Endothelial cell of umbilical vein (primary cell): ENCODE measurements at places on chromosomes 12 and 14. TPM values are rescaled to one million over a fixed set of nuclear protein-coding genes. Genes with fewer than 3 reads are reported as not detected.

- H3K4me3 ChIP-seq: no peak within 1 kb of the TSS
- peaks cover 2% of the 10 kb centered on the region for H3K36me3 ChIP-seq
- H3K27ac ChIP-seq: no peak within 1 kb of the TSS
- DNase-seq: no peak
- no peaks in the 10 kb centered on the region for H3K27me3 ChIP-seq
Measured at GRCh38 chr12:56229916-56230431, at the start of gene SLC39A5. SLC39A5 (plus strand) TSS chr12:56230051; CDS start chr12:56231275, 1,224 bp downstream.

DNA sequence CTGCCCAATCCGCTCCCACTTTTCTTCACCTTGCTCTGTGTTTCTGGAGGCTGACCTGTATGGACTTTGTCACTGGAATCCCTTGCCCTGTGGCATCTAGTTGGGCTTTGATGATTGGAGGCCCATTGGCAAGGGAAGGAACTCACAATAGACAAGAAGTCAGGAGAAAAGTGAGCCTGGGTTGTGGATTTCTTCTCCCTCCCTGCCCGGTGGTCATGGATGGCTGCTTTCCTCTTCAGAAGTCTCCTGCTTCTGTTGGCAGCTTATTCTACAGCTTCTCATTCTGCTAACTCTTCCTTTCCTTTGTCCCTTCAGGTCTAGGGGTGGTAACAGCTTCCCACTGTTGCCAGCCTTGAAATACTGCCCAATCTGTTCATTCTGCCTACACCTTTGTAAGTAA is 13.9 kb upstream of the CCDC60 start:
- no peak overlapping the region for H3K27ac ChIP-seq
- H3K27me3 ChIP-seq: no peaks in the 10 kb centered on the region
- H3K36me3 ChIP-seq: no peaks in the 10 kb centered on the region
- no peak for DNase-seq

DNA sequence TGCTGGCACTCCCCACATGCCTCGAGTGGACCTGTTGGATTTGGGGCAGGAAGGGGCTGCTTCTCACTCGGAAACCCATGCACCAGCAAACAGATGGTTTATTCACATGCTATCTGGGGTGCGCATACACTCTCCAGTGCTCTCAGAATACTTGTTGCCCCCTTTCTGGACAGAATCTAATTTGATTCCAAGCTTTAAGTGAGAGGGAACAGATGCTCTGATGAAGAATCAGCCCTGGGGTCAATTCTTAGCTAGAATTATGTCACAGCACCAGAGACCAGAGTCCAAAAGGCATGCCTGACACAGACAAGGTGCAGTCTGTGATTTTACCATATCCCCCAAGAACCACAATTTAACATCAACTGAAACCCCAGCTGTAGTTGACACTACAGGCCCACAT is 83.8 kb downstream of the SPTB start:
- no peak overlapping the region for H3K4me3 ChIP-seq
- no peak overlapping the region for H3K27ac ChIP-seq
- DNase-seq: no peak
- H3K36me3 ChIP-seq: no peaks in the 10 kb centered on the region
- peaks cover 4% of the 10 kb centered on the region for H3K27me3 ChIP-seq

- no peaks in the 10 kb centered on the region for H3K36me3 ChIP-seq
- no peaks in the 10 kb centered on the region for H3K27me3 ChIP-seq
- H3K4me3 ChIP-seq: no peak overlapping the region
- peak; percentile 57 for DNase-seq
- H3K4me1 ChIP-seq: peaks cover 39% of the 10 kb centered on the region
Measured at GRCh38 chr12:8987685-8988084, 1.7 kb upstream of the KLRG1 start.

DNA sequence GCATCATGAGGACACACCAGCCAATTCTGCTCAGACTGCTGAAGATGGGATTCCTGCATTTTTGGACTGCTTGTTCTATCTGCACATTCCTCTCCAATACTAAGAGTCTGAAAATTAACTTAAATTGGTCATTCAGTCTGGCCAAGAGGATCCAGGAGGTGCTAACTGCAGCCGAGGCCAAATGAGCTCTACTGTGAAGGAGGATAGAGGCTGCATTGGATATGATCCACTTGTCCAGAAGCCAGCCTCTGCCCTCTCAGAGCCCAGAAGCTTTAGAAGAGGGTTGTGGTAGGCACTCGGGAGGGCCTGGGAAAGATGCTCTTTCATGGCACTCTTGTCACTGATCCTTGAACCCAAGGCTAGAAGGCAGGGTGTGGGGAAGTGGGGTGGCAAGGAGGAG is 37.1 kb upstream of the PLEK2 start:
- H3K27me3 ChIP-seq: peaks cover 7% of the 10 kb centered on the region
- H3K4me1 ChIP-seq: peaks cover 6% of the 10 kb centered on the region
- H3K36me3 ChIP-seq: no peaks in the 10 kb centered on the region

- DNase-seq: peak; percentile 63
- H3K27me3 ChIP-seq: no peaks in the 10 kb centered on the region
- H3K36me3 ChIP-seq: no peaks in the 10 kb centered on the region
Measured at GRCh38 chr12:9751204-9752144, 9.2 kb downstream of the CD69 start.

- no peaks in the 10 kb centered on the region for H3K36me3 ChIP-seq
- no peak overlapping the region for H3K4me3 ChIP-seq
- no peak overlapping the region for H3K27ac ChIP-seq
- no peaks in the 10 kb centered on the region for H3K4me1 ChIP-seq
- no peak for DNase-seq
Measured at GRCh38 chr14:103930051-103930604, 1.9 kb downstream of the TDRD9 start.

DNA sequence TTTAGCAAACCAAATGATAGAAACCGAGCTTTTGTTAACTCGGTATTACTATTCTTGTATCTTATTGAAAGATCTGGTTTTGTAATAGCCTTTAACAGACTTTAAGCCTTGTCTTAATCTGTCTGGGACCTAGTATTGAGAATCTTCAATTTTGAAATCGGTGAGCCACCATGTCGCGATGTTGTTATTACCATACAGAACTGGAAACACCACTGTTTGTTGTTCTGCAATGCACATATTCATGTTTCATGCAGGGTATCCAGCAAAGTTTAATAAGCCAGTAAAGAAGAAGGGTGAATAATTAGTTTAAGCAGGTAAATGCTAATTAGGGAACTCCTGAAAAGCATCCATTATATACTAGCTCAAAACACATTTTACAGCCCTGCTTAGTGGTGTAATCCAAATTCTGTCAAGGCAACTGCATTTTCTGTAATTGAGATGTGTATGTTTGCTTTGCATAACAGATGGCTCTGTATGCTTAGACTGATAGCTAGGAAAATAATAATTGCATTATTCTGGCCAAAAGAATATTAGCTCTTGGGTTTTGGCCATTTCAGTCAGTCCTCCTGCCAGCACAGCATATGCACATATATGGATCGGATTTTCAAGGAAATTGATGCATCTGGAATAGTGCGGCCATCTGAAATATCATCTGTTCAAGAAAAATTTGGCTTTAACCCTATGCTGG is 389.2 kb downstream of the EGLN3 start:
- no peaks in the 10 kb centered on the region for H3K36me3 ChIP-seq
- no peak overlapping the region for H3K4me3 ChIP-seq
- no peak overlapping the region for H3K27ac ChIP-seq

- peaks cover 2% of the 10 kb centered on the region for H3K36me3 ChIP-seq
- H3K4me3 ChIP-seq: no peak overlapping the region
- H3K27ac ChIP-seq: no peak overlapping the region
- DNase-seq: no peak
- no peaks in the 10 kb centered on the region for H3K4me1 ChIP-seq
Measured at GRCh38 chr12:24838531-24838950, 110.4 kb downstream of the BCAT1 start.

DNA sequence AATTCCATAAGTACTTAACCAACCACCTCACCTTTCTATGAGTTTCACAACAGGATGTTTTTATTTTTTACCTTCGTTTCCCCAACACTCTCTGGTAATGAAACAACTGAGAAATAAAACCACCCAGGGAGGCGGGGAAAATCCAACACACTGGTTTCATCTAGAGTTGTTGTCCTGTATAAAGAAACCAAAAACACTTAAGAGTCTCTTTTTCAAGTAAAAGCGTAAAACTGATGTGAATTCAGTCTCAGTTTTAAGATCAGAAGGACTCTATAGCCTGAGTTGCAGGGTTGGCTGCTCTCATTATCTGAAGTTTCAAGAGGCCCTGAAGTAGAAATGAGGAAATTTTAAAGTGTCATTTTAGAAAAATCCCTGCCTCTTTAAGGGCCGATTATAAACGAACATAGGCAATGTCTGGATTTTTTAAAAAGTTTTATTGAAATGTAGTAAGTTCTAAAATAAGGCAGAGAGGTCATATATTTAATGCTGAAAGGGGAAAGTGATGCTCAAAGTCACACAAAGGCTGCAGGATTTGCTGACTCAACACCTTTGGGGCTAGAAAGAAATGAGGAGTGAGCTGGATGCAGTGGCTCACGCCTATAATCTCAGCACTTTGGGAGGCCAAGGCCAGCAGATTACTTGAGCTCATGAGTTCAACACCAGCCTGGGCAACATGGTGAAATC is 27.2 kb downstream of the HIGD1C start:
- no peak for DNase-seq
- no peaks in the 10 kb centered on the region for H3K27me3 ChIP-seq
- no peaks in the 10 kb centered on the region for H3K4me1 ChIP-seq
- no peaks in the 10 kb centered on the region for H3K36me3 ChIP-seq
- H3K27ac ChIP-seq: no peak overlapping the region
- no peak overlapping the region for H3K4me3 ChIP-seq

GRCh38 chr12:49811961-49812401 is 16.2 kb downstream of the NCKAP5L start:
- DNase-seq: no peak
- H3K27ac ChIP-seq: no peak overlapping the region
- no peak overlapping the region for H3K4me3 ChIP-seq
- H3K36me3 ChIP-seq: no peaks in the 10 kb centered on the region
- H3K4me1 ChIP-seq: no peaks in the 10 kb centered on the region

DNA sequence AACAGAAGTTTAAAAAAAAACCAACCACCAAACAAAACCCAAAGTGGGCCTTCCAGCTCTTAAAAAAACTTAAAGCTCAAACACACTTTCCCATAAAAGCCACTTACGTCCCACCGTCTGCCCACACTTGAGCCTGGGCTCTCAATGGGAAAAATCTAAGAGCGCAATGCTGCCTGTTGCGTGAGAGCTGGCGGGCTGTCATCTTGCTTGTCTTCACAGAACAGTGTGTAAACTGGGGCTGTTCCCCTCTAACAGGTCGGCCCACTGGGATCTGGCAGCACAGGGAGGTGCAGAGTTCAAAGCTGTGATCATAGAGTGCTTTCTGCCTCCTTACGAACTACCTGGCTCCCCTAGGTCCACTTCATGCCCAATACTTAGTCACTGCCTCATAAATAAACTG is 80.0 kb downstream of the DICER1 start:
- H3K27ac ChIP-seq: no peak overlapping the region
- no peaks in the 10 kb centered on the region for H3K27me3 ChIP-seq
- no peak for DNase-seq
- no peaks in the 10 kb centered on the region for H3K4me1 ChIP-seq
- H3K36me3 ChIP-seq: no peaks in the 10 kb centered on the region

DNA sequence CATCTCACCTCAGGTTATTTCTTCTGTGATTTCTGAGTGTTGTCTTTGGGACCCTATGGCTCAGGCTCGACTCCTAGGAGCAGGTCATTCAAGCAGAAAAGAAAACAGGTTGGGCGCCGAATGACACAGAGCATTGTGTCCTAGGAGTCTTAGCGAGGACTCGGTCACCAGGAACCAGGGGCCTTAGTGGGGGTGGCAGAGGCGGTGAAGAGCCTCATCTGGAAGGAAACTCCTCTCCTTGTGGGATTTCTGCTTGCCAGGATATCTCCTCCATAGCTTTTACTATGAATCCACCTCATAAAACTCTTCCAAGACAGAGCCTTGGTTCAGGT is 630 bp downstream of the PLEKHH1 start:
- peaks cover 2% of the 10 kb centered on the region for H3K4me1 ChIP-seq
- no peak overlapping the region for H3K4me3 ChIP-seq
- DNase-seq: no peak
- no peaks in the 10 kb centered on the region for H3K36me3 ChIP-seq
- no peak overlapping the region for H3K27ac ChIP-seq
- peaks cover 34% of the 10 kb centered on the region for H3K27me3 ChIP-seq

DNA sequence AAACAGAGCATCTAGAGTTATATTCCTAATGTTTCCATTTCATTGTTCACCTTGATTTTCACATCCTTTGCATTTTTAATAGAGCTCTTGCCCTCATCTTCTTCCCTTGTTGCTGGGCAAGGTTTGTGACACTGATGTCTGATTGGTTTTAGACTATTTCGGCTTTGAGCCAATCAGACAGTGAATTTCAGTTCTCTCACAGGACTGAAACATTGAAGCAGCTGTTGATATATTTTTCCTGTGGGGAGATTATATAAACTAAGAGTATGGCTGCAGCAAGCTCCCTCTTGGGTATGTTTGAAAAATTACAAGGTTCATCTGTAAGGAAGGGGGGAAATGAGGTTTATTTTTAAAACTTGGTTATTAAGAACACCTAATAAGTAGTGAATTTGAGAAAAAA is 51.2 kb downstream of the ATF7IP start:
- peak overlapping the region; percentile 12 for H3K27ac ChIP-seq
- H3K36me3 ChIP-seq: no peaks in the 10 kb centered on the region
- no peak overlapping the region for H3K4me3 ChIP-seq
- H3K4me1 ChIP-seq: peaks cover 45% of the 10 kb centered on the region

GRCh38 chr14:65237941-65238340 is 135.6 kb upstream of the MAX start:
- H3K27ac ChIP-seq: peak overlapping the region; percentile 62
- H3K27me3 ChIP-seq: no peaks in the 10 kb centered on the region
- peaks cover 41% of the 10 kb centered on the region for H3K4me1 ChIP-seq
- H3K36me3 ChIP-seq: no peaks in the 10 kb centered on the region

DNA sequence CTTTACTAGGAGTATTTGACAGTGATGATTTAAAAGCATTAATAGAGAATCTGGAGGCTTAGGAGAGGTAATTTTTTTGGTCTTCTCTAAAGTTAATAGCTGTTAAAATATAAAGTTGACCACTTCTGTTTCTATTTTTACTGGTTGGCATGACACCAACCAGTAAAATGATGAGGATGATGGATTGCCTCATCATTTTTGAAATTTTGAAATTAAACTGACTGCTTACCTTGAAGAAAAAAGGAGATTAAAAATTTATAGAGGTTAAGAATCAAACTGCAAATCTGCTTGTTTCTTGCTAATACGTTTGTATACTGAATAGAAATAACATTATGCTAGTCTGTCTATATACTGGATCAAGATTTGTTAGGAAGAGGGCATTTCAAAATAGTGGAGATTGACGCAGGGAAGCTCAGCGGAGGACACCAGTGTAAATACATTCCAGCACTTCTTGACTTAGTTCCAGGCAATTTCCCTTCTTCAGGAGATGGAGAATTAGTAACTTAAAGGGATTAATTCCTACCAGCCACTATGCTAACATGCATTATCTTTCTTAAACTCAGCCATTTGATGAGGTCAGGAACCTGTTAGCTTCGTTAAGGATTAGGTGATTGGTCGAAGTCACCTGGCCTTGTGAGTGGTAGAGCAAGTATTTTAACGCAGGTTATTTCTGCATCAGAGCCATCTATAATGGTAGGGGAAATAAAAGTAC is 3.6 kb downstream of the EID3 start:
- H3K27me3 ChIP-seq: no peaks in the 10 kb centered on the region
- DNase-seq: no peak
- H3K27ac ChIP-seq: no peak overlapping the region

POTEG gene
- polyA plus RNA-seq: not detected in 2 replicates

CCND2 gene
- polyA plus RNA-seq: 0.68 and 0.96 TPM in 2 replicates

LUM gene
- polyA plus RNA-seq: 0.05 and 0.29 TPM in 2 replicates

METTL3 gene
- polyA plus RNA-seq: 80.2 and 85.3 TPM in 2 replicates

CFAP73 gene
- polyA plus RNA-seq: not detected in 2 replicates

ARF3 gene
- polyA plus RNA-seq: 138 and 149 TPM in 2 replicates

SLCO1B1 gene
- polyA plus RNA-seq: not detected in 2 replicates

SLC10A1 gene
- not detected in 2 replicates for polyA plus RNA-seq

CRY1 gene
- 11.4 and 14.3 TPM in 2 replicates for polyA plus RNA-seq

ARID2 gene
- 10.8 and 12.2 TPM in 2 replicates for polyA plus RNA-seq

CCDC197 gene
- not detected in 2 replicates for polyA plus RNA-seq
